ENCODE measurements at places on chromosomes 1 and 21. TPM values are rescaled to one million over a fixed set of nuclear protein-coding genes. Genes with fewer than 3 reads are reported as not detected.

DNA sequence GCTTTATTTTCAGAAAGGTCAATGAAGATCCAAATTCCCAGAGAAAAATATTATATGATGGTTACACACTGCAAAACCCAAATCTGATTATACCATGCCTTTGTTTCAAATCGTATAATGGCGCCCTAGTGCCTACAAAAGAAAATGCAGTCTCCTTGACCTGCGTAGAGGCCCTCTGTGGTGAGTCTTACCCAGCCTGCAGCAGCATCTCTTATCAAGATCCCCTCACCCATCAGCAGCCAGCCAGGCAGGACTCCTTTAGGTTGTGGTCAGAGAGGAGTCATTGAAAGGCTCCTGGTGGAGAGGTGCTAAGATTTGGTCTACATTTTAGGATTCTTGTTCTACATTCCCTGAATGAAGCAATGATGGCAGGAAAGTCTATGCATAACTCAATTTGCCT, 23.7 kb upstream of the DAB1 start:
- DNase-seq: no peak

GRCh38 chr1:48190881-48191280, 31.6 kb upstream of the SLC5A9 start:
- DNase-seq: no peak

GRCh38 chr1:101960142-101960541, 36.6 kb downstream of the OLFM3 start:
- DNase-seq: no peak

GRCh38 chr1:202807451-202807925, 733 bp downstream of the KDM5B start:
- DNase-seq: no peak

DNA sequence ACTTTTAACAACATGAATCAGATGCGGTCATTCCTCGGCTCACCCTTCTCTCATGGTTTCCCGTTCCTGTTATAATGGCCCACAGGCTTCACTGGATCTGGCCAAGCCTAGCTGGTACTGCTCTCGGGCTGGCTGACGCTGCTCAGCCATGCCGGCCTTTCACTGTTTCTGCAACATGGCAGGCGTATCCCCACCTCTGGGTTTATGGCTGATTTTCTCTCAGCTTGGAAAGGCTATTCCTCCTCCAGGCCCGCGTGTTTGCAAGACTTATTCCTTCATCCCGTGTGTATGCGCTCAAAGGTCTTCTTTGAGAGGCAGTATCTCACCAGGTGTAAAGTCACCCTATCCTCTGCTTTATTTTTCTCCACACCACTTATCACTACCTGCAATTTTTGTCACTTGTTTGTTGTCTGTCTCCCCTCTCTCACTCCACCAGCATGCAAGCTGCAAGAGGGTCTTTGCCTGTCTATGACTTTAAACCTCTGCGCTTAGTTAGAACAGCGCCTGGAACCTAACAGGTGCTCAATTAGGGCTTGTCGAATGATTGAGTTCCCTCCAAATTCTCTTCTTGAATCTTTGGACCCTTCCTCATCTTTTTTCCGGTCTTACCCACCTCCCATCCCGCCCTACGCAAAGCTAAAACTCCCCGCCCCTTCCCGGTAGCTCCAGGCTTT, 491 bp upstream of the RAP1A start:
- DNase-seq: no peak

- DNase-seq: peak; percentile 11
Observed at GRCh38 chr1:31617916-31618746, 642 bp downstream of the HCRTR1 start.

GRCh38 chr1:6603238-6603914, 707 bp upstream of the KLHL21 start:
- peak; percentile 87 for DNase-seq

GRCh38 chr1:202584707-202585589, 125.3 kb downstream of the SYT2 start:
- no peak for DNase-seq

DNA sequence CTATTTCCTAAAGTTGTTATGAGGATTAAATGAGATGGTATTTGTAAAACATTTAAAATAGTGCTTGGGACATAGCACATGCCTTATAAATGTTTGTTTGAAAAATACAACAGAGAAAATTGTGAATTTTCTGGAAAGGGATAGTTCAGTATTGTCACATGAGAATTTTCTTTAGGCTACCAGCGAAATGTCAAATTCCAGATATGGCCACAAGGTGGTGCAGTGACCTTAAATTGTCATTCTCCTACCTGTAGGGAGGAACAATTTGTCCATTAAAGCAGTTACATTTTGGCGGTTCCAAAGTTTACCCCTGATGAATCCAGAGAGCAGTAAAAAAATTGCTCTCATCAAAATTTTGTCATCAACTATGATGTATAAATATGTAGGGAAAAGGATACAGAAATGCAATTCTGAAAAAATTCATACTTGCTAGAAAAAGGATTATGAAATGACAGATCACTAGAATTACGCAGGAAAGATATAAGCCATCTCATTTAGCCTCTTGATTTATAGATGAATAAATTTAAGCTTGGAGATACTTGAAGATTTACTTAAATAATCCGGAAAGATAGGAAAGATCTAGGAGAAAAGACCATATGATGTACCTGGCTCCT, 50.2 kb upstream of the TSHB start:
- DNase-seq: peak; percentile 30

GRCh38 chr1:20147846-20148570, 8.9 kb downstream of the PLA2G2F start:
- no peak for DNase-seq

- DNase-seq: no peak
Observed at GRCh38 chr1:55190109-55190508, 25.1 kb downstream of the USP24 start.

DNA sequence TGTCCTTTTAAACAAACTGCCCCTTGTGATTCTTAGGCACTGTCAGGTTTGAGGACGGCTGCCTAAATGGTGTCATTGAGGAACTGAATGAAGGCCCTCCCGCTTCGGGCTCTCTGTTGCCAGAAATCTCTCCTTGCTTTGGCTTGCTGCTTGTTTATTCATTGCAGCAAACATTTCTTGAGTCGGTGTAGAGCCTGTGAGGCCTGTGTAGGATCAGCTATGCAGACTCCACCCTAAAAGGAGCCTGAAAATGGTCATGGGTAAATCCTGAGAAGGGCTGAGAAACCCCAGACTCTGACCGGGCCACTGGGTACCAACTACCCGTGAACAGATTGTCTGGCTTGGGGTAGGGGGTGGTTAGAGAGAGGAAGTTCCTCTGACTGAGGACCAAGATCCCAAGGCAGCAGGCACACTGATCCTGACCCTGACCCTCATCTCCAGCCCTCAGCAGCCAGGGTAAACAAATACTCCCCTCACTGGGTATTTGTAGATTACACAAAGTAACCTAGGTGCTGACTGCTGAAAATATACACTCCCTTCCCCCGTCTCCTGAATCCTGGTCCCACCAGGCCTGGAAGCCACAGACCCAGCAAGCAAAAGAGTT, 3.1 kb downstream of the IL6R start:
- DNase-seq: no peak

GRCh38 chr1:38418195-38419030, 371.8 kb upstream of the POU3F1 start:
- no peak for DNase-seq

DNA sequence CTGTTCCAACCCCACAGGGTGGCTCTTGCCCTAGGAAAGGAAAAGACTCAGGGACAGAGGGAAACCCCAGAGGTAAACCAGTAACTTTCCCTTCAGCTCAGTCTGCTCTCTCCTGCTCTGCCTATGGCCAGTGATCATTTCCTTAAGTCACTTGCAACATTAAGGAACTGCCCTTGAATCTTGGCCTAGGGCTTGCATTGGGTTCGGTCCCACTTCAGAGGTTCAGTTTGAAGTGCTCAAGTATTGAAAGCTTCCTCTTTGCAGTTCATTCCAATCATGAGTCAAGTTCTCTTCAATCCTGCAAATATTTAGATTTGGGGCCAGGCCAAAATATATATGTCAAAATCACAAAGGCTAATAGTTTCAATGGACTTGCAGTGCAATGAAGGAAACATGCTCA, 97.7 kb upstream of the IRF2BP2 start:
- no peak for DNase-seq

DNA sequence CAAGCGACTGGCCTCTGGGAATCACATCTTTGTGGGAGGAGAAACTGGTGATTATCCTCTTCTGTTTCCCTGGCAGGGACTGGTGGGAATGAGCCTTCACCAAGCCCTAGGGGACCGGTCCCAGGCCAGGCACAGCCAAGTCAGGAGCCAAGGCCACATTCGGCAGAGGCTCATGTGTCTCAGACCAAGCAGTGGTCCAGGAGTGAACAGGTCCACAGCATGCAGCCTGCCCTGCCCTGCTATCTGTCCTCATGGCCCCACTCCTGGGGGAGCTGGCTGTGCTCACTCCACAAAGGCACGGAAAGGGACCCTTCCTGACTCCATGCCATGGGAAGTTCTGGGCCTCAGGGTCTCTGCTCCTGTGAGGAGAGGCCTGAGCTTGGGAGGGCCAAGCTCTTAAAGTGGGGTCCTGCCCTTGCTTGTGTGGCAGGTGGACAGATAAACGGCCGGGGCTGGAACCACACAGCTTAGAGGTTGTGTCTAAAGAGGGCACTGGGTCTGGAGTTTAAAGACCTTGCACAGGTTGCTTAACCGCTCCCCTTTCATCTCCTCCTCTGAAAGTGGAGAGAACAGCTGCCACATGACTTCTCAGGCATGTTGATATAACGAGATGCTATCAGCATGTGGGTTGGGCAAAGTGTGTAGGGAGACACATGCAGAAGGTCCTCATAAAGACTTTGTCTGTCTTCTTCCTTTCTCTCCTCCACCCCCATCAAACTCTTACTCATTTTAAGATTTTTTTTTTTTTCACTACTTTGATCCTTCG, 57.5 kb downstream of the CASQ2 start:
- DNase-seq: no peak

- no peak for DNase-seq
Observed at GRCh38 chr21:36689324-36689723, 9.6 kb upstream of the SIM2 start.

DNA sequence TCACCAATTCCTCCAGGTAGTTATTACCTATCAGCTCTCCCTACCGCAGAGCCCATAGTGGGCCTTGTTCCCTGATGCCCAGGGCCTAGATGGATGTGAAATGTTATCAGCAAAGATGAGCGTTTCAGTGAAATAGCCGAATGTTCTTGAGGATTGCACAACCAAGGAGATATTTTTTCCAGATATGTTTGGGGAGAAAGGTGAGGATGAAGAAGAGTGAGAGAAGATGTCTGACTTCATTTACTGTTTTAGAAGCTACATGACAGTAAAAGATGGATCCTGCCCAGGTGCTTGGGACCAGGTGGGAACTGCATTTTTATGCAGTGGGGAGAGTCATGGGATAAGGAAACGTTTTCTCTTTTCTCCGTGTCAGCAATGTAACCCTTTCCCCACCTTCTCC, 231.7 kb upstream of the C1orf174 start:
- DNase-seq: no peak

DNA sequence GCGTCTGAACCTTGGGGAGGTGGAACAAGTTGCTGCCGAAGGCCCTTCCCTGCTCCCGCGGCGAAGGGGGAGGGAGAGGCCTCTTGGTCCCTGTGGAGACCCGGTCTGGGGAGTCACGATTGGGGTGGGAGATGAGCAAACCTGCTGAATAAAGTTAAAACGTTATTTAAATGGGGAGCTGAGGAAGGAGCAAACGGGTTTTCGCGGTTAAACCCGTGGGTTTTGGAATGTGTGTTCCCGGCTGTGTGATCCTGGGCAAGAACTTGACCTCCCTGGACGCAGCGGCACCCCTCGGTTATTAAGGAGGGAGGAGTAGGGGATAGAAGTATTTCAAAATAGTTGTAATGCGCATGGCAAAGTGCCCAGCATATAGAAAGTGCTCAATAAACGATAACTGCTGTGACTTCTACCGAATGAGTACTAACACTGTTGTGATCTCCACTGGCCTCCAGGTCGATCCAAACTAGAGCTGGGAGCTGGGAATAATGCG, 3.4 kb downstream of the FAM110D start:
- DNase-seq: no peak

- no peak for DNase-seq
Observed at GRCh38 chr1:159791461-159791860, 10.7 kb downstream of the DUSP23 start.

- peak; percentile 30 for DNase-seq
Observed at GRCh38 chr1:54774820-54775498, 10.6 kb upstream of the PARS2 start.

DNA sequence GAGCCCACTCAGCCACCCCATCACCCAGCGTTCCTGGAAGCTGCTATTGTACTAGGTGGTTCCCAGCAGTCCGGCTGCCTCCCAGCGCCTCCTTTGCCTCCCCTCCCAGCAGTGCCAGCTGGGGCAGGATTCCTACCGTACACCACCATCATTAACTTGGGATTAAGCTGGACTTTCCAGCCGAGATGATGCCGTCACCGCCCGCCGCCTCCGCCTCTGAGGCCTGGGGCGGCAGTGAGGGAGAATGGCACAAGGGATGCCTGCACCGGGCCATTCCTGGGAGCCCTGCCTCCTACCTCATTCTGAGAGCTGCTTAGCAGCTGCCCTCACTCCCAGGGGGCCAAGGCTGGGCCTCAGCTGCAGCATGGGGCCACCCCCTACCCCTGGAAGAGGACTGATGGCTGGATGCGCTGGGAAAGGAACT, 13.2 kb downstream of the CNTN2 start:
- no peak for DNase-seq

DNA sequence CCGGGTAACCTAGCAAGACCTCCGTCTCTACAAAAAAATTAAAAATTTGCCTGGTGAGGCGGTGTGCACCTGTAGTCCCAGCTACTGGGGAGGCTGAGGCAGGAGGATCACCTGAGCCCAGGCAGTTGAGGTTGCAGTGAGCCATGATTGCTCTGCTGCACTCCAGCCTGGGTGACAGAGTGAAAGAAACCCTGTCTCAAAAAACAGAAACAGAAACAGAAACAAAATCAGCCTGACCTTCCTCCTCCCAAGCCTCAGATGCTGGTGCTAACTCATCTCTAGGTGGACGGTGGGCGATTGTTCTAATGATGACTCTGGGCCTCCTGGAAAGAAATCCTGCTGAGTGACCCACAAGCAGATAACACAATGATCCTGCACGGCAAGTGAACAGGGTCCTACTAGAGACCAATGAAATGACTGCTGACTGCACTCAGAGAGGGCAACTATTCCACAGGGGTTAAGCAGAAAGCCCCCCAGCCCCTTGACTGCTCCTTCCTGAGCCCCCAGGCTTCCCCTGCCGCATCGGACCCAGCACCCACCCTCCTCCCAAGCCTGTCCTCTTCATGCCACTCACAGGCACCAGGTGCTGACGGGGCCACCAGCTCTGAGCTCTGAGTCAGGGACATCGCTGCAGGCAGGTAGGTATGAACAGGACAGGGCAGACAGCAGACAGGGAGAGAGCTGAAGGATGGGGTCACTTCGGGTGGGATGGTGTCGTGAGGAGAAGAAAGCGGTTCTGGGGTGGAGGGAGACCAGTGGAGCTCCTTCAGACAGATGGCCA, 27.8 kb upstream of the LRRC38 start:
- no peak for DNase-seq

The SPRR2F gene
- total RNA-seq: not detected

The DMRTA2 gene
- not detected for total RNA-seq

The MANEAL gene
- total RNA-seq: 2.5 TPM
